Activated CD8-positive, alpha-beta memory T cell treated with anti-CD3 and anti-CD28 coated beads for 1 hour (primary cell): ENCODE measurements at places on chromosomes 6 and 20.

DNA sequence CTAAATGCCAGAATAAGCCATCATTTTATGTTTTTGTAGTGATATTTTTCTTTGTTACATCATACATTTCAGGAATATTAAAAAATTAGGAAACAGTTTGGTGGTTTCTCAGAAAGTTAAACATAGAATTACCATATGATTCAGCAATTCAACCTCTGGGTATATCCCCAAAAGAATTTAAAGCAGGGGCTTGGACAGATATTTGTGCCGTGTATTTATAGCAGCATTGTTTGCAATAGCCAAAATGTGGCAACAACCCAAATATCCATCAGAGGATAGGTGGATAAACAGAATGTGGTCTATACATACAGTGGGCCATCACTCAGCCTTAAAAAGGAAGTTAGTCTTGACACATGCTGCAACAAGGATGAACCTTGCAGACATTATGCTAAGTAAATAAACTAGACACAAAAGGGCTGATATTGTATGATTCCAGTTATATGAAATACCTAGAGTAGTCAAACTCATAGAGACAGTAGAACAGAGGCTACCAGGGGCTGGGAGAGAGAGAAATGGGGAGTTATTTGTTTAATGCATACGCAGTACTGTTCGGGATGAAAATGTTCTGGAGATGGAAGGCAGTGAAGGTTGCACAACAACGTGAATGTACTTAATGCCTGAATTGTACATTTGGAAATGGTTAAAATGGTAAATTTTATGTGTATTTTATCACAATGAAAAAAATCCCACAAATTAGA, 18.9 kb upstream of the TRAF3IP2 start:
- DNase-seq: no peak

GRCh38 chr6:44650947-44651346, 263.4 kb downstream of the CDC5L start:
- no peak for DNase-seq

GRCh38 chr6:44028789-44029310, 98.4 kb downstream of the MRPL14 start:
- no peak for DNase-seq

DNA sequence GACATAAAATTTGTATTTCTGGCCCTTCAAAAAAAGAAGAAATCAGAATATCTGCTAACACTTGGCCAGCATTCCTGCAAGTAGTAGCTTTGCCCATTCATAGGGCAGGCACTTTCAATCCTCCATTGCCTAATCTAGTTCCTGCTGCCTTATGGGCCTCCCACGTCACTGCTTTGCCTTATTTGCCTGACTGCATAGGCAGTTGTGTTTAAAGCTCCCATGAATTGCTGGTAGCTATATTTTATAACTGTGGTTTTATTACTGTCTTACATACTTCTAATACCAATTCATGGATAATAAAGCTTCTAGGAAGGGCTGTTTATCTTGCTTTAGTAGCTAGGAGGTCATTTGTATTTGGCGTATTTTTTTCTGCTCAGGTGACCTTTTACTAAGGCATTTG, 7.7 kb upstream of the SLC35A1 start:
- no peak for DNase-seq

DNA sequence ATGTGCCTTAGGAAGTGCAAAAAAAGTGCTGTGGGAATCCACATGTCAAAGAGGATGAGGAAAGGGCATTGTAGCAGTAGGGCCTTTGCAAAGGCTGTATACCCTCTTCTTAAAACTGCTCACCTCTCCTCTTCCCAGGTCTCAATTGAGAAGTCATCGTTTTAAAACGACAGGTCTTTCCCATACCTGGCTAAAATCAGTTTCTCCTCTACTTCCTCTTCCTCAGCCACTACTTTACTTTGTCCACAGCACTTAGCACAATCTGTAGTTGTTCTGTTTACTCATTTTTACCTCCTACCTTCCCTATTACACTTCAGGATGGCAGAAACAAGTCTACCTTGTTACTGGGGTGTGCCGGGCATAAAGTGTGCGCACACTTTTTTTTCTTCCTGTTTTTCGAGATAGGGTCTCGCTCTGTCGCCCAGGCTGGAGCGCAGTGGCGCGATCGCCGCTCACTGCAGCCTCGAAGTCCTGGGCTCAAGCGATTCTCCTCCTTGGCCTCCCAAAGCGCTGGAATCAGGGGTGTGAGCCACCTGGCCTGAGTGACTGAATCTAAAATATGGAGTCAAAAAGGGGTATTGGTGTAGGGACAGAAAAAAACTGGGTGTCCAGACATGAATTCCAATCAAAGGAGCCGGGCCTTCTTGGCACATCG, 9.8 kb upstream of the ELOVL5 start:
- DNase-seq: no peak
